ENCODE measurements at places on chromosomes 13 and 19. TPM values are rescaled to one million over a fixed set of nuclear protein-coding genes. Genes with fewer than 3 reads are reported as not detected.

- no peak overlapping the region for H3K4me3 ChIP-seq
- H3K27me3 ChIP-seq: no peaks in the 10 kb centered on the region
- no peak overlapping the region for H3K27ac ChIP-seq
- no peaks in the 10 kb centered on the region for H3K4me1 ChIP-seq
- no peaks in the 10 kb centered on the region for H3K36me3 ChIP-seq
- no peak for DNase-seq
These were observed 159.5 kb downstream of the RBM26 start for GRCh38 chr13:79246578-79246949.

Gene KASH5
- polyA plus RNA-seq: not detected

Gene CYSLTR2
- polyA plus RNA-seq: 0.03 TPM

Gene SPRED3
- 2.0 TPM for polyA plus RNA-seq

DNA sequence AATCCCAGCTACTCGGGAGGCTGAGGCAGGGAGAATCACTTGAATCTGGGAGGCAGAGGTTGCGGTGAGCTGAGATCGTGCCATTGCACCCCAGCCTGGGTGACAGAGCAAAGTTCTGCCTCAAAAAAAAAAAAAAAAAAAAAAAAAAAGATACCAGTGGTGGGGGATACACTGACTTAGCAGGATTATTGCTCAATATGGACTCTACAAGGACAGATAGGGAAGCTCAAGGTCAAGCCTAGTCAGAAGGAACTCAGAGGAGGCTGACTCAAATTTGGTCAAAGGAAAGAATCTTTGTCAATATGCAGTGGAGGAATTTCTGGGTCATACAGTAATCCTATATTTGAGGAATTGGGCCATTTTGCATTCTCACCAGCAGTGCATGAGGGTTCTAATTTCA is 6.7 kb upstream of the DIAPH3 start:
- no peaks in the 10 kb centered on the region for H3K4me1 ChIP-seq
- no peaks in the 10 kb centered on the region for H3K27me3 ChIP-seq
- H3K4me3 ChIP-seq: no peak overlapping the region
- H3K36me3 ChIP-seq: no peaks in the 10 kb centered on the region

Gene SOX1
- not detected for polyA plus RNA-seq

Gene FUT1
- polyA plus RNA-seq: 0.06 TPM

- H3K4me3 ChIP-seq: no peak overlapping the region
- no peaks in the 10 kb centered on the region for H3K27me3 ChIP-seq
- peaks cover 7% of the 10 kb centered on the region for H3K4me1 ChIP-seq
- H3K36me3 ChIP-seq: no peaks in the 10 kb centered on the region
- H3K27ac ChIP-seq: no peak overlapping the region
- DNase-seq: peak; percentile 45
These were observed 431.2 kb downstream of the FOXO1 start for GRCh38 chr13:40235160-40235796.

DNA sequence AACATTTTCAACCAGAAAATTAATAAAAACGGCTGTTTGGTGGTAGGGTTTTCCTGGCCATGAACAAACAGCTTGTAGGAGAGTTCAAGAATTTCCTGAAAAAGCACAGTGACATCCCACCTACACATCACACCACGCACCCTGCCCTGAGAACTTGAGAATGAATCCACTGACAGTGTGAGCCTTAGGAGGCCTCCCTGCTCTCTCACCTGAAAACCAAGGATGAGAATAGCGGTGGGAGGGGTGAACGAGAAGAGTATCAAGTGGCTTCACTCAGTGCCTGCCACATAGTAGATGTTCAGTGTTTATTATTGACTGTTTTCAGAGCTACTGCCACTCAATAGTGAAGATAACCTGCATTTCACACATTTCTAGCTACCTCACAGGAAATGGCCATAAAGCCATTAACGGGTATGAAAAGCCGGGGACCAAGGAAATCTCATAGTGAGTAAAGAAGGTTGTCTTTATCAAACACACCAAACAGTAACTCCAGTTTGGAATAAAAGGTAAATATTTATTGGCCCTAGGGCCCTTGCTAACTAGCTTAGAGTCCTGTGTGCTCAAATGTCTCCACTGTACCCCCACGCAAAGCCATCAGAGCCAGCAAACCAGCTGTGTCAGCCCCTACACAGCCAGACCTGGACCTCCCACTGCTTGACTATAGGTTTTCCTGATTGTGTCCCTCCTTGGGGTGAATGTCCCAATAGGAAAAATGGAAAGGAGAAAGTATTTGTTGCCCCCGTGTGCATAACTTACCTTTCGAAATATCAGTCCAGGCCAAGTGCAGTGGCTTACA is 40.6 kb downstream of the TPT1 start:
- H3K27me3 ChIP-seq: no peaks in the 10 kb centered on the region
- no peak overlapping the region for H3K4me3 ChIP-seq
- no peaks in the 10 kb centered on the region for H3K36me3 ChIP-seq
- no peak overlapping the region for H3K27ac ChIP-seq
- peaks cover 4% of the 10 kb centered on the region for H3K4me1 ChIP-seq
- no peak for DNase-seq

DNA sequence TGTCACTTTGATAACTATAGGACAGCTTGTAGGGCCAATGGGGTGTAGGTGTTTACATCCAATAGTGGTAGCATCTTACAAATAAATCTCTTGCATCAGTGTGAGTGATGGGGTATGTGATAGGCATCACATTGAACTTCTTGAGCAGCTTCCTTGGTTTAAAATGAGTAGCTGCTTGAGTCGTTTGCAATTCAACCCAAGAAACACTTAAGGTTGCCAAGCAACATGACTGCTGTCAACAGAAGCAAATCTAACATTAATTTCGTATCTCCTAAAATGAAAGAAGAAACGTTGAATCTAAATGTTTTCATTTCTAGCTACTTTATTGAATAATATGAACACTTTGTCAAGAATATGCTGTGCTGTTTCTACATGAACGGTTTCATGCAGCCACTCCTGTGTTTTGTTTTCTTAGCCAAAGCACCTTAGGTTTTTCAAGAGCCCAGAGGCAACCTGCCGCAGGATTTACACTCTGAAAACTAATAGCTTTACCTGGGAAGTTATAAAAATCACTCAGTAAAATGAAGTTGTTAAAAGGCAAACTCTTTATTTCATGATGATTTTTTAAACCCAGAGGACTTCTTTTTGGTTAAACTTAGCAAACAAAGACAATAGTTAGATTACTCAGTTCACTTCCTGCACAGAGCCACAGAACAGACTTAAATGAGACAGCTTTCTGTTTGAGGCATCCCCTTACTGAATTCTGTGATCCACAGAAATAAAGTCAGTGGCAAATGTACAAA is 305.2 kb downstream of the MTUS2 start:
- DNase-seq: no peak
- no peaks in the 10 kb centered on the region for H3K36me3 ChIP-seq
- H3K4me1 ChIP-seq: no peaks in the 10 kb centered on the region
- no peak overlapping the region for H3K4me3 ChIP-seq
- no peaks in the 10 kb centered on the region for H3K27me3 ChIP-seq

GRCh38 chr19:55777528-55777927 is 8.6 kb downstream of the RFPL4AL1 start:
- no peak overlapping the region for H3K4me3 ChIP-seq
- no peak for DNase-seq

Gene BRSK1
- polyA plus RNA-seq: 8.4 TPM

- no peak overlapping the region for H3K4me3 ChIP-seq
- no peak for DNase-seq
- no peaks in the 10 kb centered on the region for H3K36me3 ChIP-seq
These were observed 103.2 kb downstream of the LMO7 start for GRCh38 chr13:75739244-75739868.

GRCh38 chr19:2540646-2541454 is 64.9 kb downstream of the GADD45B start:
- no peaks in the 10 kb centered on the region for H3K36me3 ChIP-seq
- H3K27me3 ChIP-seq: no peaks in the 10 kb centered on the region
- peak; percentile 99 for DNase-seq
- H3K4me3 ChIP-seq: no peak overlapping the region
- peaks cover 34% of the 10 kb centered on the region for H3K4me1 ChIP-seq

GRCh38 chr19:28881616-28882015 is 331.3 kb downstream of the UQCRFS1 start:
- no peaks in the 10 kb centered on the region for H3K36me3 ChIP-seq
- peaks cover 11% of the 10 kb centered on the region for H3K4me1 ChIP-seq
- H3K27ac ChIP-seq: no peak overlapping the region

DNA sequence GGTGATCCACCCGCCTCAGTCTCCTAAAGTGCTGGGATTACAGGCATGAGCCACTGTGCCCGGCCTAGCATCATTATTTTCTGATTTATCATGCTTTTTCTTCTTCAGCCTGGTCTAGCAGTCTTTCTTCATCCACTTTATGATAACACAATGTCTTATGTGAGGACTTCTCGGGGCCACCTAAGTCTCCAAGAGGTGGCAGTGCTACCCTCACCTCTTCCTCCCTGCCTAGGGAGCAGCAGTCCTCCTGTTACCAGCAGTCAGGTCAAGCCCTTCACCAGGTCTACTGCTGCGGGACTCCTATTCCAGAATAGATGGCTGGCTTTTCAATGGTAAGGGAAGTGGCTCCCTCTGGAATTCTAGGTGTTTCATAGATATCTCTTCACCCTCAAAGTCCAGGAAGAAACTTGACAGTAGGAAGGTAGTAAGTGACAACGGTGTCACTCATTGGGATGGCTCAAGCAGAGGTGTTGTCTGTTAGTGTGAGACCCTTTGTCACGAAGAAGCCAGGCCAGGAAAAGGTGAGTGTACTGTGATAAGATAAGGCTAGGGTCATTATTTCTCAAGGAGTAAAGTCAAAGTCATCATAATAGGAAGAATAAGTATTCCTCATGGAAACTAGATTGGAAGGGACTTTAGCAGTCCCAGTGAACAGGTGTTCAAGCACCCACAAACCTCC is 164.0 kb downstream of the KLF5 start:
- no peaks in the 10 kb centered on the region for H3K4me1 ChIP-seq
- no peak for DNase-seq
- no peak overlapping the region for H3K4me3 ChIP-seq
- H3K36me3 ChIP-seq: no peaks in the 10 kb centered on the region
- no peak overlapping the region for H3K27ac ChIP-seq

Gene CYP4F12
- not detected for polyA plus RNA-seq

DNA sequence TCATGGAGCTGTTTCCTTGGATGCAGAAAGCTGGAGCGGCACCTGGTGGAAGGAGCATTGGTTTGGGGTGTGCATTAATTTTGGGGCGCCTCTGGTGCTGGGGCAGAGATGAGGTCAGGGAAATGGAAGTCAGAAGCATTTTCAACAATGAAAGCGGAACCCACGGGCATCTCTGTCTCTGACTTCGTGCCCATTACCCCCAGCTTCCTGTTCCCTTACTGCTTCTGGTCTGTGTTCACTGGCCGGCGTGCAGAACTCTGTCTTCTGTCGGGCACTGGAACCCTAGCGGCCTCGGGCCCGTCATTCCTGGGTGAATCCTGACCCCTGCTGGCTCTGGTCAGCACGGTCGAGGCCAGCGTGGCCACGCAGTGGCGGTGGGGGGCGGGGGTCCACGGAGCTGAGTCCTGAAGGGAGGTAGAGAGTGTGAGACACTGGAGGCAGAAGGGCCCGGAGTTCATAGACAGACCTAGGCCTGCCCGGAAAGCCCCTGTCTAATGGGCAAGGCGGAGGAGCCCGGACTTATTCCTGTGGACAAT is 7.9 kb upstream of the LINGO3 start:
- no peak overlapping the region for H3K27ac ChIP-seq
- DNase-seq: peak; percentile 63
- H3K27me3 ChIP-seq: peaks cover 3% of the 10 kb centered on the region
- no peak overlapping the region for H3K4me3 ChIP-seq
- H3K36me3 ChIP-seq: no peaks in the 10 kb centered on the region
- H3K4me1 ChIP-seq: no peaks in the 10 kb centered on the region

- no peak overlapping the region for H3K4me3 ChIP-seq
- H3K27ac ChIP-seq: no peak overlapping the region
- DNase-seq: peak; percentile 91
- no peaks in the 10 kb centered on the region for H3K27me3 ChIP-seq
- H3K4me1 ChIP-seq: peaks cover 2% of the 10 kb centered on the region
These were observed 79.9 kb upstream of the GPC6 start for GRCh38 chr13:93146584-93147297.

DNA sequence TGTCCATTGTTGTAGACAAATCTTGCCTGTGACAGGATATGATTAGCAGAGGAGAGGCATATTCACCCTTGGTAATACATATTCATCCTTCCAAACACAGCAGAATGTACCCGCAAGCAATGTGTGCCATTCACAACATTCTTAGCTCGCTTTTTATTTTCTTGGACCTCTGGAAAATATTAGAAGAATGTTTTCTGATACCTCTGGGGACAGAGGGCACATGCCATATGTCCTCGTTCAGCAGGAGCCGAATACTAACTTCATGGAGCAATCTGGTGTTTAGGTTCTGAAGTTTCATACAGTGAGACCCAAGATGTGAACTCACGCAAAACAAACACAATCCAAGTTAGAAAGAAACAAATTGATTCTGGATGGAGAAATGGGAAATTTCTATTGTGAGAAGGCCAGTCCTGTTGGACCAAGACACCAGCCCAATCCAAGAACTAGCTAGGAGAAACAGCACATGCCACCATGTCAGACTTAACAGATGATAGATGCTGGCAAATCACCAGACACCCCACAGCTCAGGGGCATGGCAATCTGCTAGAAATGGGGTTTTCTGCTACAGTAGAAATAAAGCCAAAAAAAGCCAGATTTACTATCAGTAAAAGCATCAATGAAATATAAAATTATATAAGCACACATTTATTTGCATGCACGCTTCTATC is 297.4 kb downstream of the DCLK1 start:
- no peaks in the 10 kb centered on the region for H3K4me1 ChIP-seq
- H3K27ac ChIP-seq: no peak overlapping the region
- no peaks in the 10 kb centered on the region for H3K36me3 ChIP-seq
- no peak overlapping the region for H3K4me3 ChIP-seq
- no peak for DNase-seq

- no peak for DNase-seq
- H3K4me1 ChIP-seq: no peaks in the 10 kb centered on the region
- H3K27me3 ChIP-seq: peaks cover 4% of the 10 kb centered on the region
These were observed 18.1 kb upstream of the EID2 start for GRCh38 chr19:39557811-39558623.

DNA sequence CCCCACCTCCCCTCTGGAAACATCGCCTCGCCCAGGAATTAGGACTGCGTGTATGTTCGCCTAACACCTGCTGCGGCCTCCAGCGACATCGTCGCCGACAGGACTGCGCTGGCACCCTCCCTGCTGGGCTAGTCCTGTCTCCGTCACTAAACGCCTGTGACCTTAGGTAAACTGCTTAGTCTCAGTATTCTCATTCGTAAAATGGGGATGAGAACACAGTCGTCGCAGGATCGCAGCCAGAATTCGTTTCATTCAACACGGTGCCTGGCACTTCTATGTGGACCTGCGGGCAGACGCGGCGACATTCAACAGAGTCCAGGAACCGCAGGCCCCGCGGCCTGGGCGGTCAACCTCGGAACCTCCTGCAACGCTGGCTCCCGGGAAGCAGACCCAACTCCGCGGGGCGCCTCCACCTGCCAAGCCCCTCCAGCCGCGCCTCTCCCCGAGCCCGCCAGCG is 485 bp downstream of the CRYL1 start:
- peak; percentile 6 for DNase-seq
- no peaks in the 10 kb centered on the region for H3K4me1 ChIP-seq
- H3K4me3 ChIP-seq: peak overlapping the region; percentile 74

DNA sequence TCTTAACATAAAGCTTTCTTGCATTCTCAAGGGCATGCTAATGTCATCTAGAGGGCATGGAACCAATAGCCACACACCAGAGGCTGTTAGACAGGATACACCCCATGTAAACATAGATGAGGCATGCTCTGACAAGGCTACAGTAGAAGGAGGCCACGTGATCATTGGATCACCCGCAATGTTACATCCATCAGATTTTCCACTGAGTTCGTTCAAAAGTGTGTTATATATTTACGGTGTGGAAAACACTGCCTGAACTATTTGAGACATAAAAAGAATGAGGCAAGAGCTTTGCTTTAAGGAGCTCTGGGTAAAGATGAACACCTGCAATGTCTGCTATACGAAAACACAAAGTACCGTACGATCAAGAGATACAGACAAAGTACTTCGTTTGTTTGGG is 817.5 kb upstream of the SLC10A2 start:
- H3K27me3 ChIP-seq: no peaks in the 10 kb centered on the region
- H3K4me1 ChIP-seq: no peaks in the 10 kb centered on the region
- DNase-seq: peak; percentile 23
